M059J (cell line): ENCODE measurements at places on chromosomes 7 and 10. TPM values are rescaled to one million over a fixed set of nuclear protein-coding genes. Genes with fewer than 3 reads are reported as not detected.

PHTF2 gene
- 39.3 and 46.0 TPM in 2 replicates for total RNA-seq

EBF3 gene
- total RNA-seq, result not detected in 2 replicates

ZNF485 gene
- total RNA-seq, result 3.7 and 4.0 TPM in 2 replicates

ZNF853 gene
- total RNA-seq, result 0.25 and 0.94 TPM in 2 replicates

OLAH gene
- total RNA-seq, result 0.52 TPM in 1 of 2 replicates, not detected in the other

- DNase-seq, result peak; percentile 50
Measured at GRCh38 chr7:95303013-95303905, 21.1 kb downstream of the PON1 start.

- DNase-seq, result peak; percentile 70
Measured at GRCh38 chr10:78025685-78026364, 3.5 kb downstream of the POLR3A start.

DNA sequence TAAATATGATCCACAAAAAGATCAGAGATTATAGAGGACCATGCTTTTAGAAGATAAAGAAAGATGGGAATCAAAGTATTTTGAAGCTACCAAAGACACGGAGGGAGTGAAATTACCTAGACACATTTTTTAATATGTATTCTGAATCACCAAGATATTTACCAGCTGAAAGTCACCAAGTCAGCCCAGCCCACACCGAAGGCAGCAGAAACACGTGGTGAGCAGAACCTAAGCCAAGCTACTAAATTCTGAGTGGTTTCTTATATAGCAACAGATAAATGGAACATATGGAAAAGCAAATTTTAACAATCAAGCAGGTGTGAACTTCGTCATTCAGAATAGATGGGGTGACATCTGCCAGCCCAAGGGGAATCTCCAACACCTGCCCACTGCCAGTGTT, 134.7 kb upstream of the AKR1E2 start:
- no peak for DNase-seq

DNA sequence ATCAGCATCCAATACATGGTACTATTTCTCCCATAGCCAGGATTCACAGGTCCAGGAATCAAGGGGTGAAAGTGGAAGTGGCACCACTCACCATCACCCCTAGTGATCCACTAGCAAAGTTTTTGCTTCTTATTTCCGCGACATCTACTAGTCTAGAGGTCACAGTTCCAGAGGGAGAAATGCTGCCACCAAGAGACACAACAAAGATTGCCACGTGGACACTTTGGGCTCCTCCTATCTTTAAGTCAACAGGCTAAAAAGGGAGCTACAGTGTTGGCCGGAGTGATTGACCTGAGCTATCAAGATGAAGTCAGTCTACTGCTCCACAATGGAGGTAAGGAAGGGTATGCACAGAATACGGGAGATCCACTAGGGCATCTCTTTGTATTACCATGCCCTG, 178.2 kb downstream of the AKR1D1 start:
- no peak for DNase-seq

DNA sequence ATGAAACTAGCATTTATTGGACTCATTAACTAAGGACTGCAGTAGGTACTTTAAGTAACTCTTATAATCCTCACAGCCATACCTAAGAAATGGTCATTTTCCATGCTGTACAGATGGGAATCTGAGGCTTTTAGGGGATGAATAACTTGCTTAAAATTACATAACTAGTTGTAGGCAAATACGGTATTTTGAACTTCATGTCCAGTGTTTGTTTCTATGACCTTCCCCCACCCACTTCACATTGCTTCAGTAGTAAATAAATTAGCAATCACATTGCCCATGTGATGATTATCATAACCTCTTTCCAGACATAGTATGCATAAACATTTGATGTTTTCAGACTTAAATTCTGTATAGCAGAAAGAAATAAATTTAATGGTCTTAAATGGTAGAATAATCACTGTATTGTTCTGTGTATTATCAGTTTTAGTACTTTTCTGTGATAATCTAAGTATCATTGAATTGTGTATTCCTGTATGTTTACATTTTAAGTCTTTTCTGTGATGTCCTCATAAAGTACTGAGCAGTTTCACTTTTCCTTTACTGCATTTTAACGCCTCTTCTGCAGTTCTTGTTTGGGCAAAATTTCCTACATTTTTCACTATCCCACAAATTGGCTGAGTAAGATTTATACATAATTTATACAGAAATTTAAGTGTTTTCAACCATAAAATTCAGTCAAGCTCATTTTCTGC, 48.3 kb downstream of the ANKIB1 start:
- DNase-seq, result no peak

DNA sequence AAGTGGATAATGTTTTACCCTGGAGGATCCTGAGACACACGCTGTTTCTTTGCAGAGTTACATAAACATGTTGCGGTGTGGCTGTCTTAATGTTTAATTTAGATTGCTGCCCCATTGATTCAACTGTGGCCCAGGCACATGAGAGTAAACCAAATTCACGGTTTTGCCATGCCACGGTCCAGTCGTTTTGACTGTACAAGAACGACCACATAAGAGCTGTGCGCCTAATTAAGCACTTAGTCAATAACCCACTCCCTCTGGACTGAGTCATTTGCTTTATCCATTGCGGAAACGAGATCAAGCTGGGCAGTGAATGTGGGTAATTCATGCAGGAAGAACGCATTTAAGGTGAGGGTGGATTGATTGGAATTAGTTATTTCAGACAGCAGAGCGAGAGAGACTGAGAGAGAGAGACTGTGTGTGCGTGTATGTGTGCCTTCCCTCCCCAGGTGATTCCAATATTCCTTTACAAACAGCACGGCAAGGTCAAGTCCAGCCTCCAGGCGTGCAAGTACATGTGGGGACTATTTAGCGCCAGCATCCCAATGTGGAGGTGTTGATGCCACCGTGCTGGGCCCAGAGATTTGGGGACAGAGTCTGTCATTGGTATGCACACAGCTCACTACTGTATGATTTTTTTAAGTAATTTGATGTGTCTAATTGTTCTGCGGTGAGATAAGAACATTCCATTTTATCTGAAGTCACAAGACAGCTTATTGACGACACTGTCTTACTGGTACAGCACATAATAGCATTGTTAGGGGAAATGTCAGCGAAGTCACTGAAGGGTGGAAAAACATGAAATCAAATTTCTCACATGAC, 8.4 kb upstream of the TEX36 start:
- peak; percentile 91 for DNase-seq

GRCh38 chr10:112695539-112695938, 248.5 kb downstream of the VTI1A start:
- no peak for DNase-seq
